Pulmonary artery endothelial cell (primary cell): ENCODE measurements at places on chromosomes 3 and 15. TPM values are rescaled to one million over a fixed set of nuclear protein-coding genes. Genes with fewer than 3 reads are reported as not detected.

GRCh38 chr15:65956307-65956706, 87.0 kb downstream of the RAB11A start:
- DNase-seq, result no peak

The MORC1 gene
- not detected in 2 replicates for total RNA-seq

DNA sequence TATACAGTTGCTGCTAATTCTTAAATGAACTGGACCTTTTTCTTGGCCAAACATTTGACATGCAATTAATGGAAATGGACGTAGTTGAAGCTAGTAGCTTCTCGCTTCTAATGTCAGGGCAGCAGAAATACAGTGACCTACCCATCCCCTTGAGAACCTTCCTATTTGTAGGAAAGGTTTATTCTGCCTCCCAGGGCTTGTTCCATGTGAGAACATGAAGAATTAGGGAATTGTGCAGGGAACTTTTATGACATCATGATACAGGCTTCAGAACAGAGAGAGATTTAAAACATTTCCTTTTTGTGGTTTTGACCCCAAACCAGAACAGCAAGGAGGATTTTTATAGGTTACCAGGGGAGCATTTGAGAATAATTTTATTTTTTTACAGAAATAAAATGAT, 406.6 kb upstream of the PPP2R3A start:
- DNase-seq, result no peak

The ARPIN gene
- total RNA-seq, result 12.5 and 13.0 TPM in 2 replicates

DNA sequence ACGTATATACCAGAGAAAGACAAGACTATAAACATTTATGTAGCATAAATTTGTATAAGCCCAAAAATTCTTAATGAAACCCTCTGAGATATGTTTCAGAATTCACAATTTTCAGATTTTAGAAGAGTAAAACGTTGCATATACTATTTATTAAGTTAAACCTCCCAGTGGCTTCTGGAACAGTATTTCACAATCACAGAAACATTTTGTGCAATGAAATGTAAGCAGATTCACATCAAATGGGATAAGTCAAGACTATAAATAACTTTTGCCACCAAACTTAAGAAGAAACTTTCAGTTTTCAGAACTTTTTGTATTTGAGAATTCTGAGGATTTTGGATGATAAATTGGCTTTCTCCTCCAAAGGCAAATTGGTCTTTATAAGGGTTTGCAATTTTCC, 9.2 kb downstream of the SLTM start:
- no peak for DNase-seq

The CPLX3 gene
- not detected in 2 replicates for total RNA-seq

DNA sequence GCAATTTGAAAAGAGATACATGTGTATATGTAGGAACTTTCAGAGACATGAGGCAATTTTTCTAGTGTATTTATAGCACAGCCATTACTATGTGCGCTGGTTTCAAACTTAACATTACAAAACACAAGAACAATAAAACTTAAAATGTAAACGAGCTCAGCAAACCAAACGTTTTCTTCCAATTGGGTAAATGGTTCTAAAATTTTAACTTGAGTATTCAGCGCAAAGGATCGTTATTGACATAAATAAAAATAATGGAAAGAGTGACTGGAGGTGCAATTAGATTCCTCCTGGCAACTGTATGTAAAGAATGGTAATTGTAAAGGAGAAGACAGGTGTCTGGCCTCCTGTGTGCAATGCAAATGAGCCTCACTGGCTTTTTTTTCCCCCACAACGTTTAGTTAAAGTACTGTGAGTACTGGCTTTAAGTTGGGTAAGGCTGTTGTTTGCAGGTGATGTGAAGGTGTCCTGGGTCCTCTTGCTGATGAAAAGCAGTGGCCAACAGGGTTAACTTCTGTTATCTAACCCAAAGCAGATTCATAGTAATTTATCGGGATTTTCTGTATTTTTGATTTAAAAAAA, 14.1 kb upstream of the GADL1 start:
- DNase-seq, result no peak

DNA sequence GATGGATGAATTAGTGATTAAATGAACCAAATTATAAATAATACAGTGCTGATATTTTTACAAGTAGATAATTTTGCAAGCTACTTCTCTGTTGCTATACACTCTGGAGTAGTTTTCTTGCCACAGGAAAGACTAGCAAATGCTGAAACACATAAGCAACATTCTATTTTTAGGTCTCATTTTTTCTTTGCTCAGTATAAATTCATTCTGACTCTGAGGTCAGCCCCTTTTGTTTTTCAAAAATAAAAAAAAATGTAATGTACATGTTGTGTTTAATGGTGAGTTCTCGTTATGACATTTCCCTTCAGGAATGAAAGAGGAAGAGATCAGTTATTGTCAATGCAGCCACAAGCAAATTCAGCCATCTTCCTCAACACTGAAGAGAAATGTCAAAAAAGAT, 24.9 kb downstream of the GJD2 start:
- DNase-seq, result no peak

DNA sequence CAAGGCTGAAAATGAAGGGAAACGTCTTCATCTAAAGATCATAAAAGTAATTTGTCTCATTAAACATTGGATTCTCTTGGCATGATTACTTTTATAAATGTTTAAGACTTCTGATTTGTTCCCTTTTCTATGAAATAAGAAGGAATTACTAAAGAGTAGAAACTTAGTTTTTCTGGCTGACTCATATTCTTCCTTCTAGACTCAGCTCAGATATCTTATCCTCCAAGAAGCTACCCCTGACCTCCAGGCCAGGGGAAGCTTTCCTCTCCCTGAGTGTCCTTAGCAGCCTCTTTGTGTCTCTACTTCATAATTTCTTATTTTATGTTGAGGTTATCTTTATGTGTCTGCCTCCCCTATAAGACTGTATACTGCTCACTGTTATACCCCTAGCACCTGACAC, 291.9 kb upstream of the STT3B start:
- DNase-seq, result no peak

The PLA2G4E gene
- total RNA-seq, result not detected in 2 replicates

GRCh38 chr15:56176996-56177395, 66.7 kb downstream of the RFX7 start:
- DNase-seq, result no peak

The CADPS gene
- total RNA-seq, result not detected in 2 replicates

DNA sequence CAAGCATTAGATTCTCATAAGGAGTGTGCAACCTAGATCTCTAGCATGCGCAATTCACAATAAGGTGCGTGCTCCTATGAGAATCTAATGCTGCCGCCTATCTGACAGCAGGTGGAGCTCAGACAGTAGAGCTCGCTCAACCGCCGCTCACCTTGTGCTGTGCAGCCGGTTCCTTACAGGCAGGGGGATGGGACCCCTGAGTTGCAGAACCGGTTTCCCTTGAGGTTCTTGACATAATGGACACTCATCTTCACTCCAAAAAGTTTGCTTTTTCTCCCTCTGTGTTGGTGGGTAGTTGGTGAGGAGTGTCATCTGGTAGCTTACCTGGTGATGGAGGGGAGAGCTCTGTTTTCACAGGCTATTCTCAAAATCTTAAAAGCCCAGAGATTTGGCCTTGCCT, 324.0 kb upstream of the TBL1XR1 start:
- no peak for DNase-seq

DNA sequence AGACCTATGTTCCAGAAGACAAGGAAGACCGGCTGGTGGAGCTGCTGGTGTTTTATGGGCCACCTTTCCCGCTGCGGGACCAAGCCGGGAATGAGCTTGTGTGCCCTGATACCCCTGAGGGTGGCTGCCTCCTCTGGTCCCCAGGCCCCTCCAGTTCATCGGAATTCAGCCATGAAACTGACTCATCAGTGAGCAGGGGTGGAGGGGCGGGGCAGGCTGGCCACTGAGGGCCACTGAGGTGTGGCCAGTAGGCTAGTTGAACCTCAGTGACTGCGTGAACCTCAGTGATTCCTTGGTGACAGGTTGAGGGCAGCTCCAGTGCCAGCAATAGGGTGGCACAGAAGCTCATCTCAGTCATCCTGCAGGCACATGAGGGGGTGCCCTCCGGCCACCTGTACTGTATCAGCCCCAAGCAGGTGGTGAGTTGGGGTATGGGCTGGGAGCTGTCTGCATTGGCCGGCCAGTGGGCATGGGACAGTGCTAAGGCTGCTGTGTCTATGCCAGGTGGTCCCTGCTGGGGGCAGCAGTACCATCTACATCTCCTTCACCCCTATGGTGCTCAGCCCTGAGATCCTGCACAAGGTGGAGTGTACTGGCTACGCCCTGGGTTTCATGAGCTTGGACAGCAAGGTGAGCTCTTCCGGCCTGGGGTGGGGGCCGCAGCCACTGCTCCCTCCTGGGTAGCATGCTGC, 20.3 kb downstream of the ACAA1 start:
- DNase-seq, result no peak

GRCh38 chr15:53506370-53506769, 253.1 kb downstream of the WDR72 start:
- no peak for DNase-seq

GRCh38 chr3:8848696-8849131, 79.3 kb upstream of the OXTR start:
- peak; percentile 2 for DNase-seq

DNA sequence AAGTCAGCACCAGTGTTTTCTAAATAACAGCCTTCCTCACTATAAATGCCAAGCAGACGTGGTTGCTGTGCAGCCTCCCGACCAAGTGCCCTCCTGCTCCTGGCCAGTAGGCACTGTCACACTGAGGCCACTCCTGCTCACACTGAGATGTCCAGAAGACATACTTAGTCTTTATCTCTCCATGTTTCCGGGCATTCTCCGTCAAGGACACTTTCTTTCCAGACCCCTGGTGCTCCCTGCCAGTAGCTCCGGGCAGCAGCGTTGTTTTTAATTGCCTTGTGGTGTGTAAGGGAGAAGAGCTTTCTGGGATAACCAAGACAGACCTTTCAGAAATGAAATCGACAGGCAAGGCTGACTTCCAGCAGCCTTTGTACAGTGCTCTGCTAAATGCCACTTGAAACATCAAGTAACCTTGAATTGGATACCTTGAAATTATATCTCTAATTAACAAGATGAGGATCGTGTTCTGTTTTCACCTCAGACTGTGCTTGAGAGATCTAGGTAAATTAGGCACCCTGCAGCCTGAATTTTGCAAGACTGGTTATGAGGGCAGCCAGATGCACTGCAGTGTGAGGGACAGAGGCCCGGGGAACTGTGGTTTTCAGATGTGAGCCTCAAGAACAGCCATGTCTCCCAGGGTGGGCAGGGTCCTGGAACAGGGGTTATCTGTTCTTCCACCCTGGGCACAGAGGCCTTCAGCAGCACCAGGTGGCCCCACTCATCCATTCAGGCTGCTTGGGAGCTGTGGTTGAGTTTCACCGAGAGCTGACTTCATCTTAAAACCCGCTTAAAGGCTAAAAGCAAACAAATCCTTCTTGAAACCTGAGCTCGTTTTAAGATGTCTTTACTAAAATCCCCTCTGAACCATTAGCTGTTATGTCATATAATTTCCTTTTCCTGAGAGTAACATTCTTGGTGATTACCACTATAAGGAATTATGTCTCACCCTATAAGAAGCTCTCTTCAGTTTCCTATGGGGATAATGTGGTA, 105.5 kb upstream of the IL12A start:
- no peak for DNase-seq

- DNase-seq, result no peak
Observed at GRCh38 chr15:36886191-36886590, 214.2 kb downstream of the MEIS2 start.

DNA sequence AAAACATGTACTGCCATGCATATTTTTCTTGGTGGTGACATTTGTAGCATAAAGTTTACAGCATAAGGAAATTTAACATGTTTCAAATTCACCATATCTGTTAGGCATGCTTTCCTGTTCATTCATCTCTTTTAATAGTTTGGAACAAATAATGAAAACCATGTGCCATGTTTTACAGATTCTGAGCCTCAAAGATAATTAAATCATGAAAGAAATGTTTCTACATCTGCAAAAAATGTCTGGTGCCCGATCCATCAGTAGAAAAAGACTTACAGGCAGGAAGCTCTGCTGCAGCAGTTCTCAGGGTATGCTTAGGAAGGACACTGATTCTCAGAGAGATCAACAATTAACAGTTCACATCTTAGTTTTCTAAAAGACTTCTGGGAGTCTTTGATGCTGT, 316.2 kb downstream of the IL5RA start:
- no peak for DNase-seq

- no peak for DNase-seq
Observed at GRCh38 chr3:196624907-196625306, 14.6 kb upstream of the NRROS start.

The PPP1R14D gene
- not detected in 2 replicates for total RNA-seq

The RBM6 gene
- total RNA-seq, result 29.9 and 43.2 TPM in 2 replicates

DNA sequence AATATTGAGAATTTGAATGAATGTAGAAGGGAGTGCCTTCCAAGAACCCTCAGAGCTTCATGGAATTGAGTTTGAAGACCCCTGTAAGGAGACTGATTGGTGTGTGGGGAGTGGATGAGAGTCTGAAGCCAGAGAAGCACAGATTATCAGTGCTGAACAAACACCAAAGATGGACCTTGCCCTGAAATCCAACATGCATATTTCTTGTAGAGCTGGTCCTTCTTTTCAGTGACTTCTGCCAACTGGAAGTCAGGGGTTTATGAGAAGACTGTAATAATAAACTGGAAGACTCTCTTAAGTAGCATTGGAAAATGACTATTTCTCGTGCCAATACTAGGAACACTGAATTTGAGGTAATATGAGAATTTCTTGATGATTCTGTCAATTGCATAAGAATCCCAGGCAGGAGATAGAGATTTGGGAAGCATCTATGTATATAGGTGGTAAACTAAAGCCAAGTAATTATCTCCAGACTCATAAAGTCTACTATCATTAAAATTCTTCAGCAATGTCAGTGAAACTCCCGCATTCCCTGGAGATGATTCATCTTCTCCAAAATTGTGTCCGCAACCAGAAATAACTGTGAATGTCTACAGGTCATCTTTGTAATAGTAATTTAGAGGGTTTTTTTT, 213.8 kb downstream of the IL5RA start:
- DNase-seq, result no peak

DNA sequence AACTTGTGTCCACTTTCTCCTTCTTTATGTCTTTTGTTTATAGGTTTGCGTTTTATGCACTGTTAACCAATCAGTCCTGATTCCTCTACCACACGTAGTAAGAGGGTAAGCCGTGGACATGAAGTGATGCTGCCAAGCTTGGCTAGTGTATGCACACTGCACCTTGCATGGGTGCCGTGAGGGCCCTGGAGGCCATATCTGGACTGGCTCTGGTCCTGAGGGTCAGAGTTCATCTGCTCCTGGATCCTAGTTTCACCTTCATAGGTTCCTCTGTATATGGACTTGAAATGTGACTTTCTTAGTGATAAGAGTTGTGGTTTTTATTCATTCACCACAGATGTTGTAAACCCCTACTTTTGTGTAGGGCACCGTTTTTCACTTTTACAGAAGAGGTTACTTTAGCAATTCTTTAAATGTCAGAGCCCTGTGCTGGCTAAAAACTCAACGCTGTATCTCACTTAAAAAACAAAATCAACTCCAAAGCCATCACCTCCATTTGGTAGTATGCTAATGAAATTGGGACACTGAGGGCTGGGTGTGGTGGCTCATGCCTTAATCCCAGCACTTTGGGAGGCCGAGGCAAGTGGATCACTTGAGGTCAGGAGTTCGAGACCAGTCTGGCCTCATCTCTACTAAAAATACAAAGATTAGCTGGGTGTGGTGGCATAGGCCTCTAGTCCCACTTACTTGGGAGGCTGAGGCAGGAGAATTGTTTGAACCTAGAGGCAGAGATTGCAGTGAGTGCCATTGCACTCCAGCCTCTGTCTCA, 22.9 kb downstream of the SIAH2 start:
- no peak for DNase-seq

The TF gene
- 0.07 and 0.18 TPM in 2 replicates for total RNA-seq

The SHC4 gene
- 0.18 and 0.33 TPM in 2 replicates for total RNA-seq
